ENCODE measurements at places on chromosomes 5 and 9.

GRCh38 chr5:137207023-137207760 lies 291.9 kb downstream of the SPOCK1 start:
- DNase-seq, result no peak

DNA sequence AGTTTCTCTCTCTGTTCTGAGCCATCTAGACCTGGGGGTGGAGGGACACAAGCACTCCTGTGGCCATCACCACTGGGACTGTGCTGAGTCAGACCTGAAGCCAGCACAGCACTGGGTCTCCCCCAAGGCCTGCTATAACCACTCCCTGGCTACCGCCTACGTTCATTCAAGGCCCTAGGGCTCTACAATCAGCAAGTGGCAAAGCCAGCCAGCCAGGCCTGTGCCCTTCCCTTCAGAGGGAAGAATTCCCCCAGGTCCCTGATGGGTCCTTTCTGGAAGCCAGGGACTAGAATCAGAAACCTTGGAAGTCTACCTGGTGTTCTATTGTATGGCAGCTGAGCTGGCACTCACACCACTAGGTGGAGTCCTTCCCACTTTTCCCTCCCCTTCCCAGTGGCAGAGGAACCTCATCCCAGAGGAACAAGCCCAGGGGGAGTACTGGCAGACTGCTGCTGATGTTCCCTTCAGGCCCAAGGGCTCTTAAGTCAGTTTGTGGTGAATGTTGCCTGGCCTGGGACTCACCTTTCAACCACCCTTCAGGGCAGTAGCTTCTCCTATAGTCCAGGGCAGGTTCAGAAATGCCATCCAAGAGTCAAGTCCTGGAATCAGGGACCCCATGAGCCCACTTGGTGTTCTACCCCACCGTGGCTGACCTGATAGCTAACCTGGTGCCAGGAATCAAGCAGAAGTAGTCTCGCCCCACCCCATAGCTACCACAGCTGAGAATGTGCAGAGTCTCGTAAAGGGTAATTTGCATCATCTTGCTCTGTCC lies 20.0 kb downstream of the JMY start:
- no peak for DNase-seq

- no peak for DNase-seq
Measured at GRCh38 chr5:176922817-176923216, 23.7 kb upstream of the HK3 start.

DNA sequence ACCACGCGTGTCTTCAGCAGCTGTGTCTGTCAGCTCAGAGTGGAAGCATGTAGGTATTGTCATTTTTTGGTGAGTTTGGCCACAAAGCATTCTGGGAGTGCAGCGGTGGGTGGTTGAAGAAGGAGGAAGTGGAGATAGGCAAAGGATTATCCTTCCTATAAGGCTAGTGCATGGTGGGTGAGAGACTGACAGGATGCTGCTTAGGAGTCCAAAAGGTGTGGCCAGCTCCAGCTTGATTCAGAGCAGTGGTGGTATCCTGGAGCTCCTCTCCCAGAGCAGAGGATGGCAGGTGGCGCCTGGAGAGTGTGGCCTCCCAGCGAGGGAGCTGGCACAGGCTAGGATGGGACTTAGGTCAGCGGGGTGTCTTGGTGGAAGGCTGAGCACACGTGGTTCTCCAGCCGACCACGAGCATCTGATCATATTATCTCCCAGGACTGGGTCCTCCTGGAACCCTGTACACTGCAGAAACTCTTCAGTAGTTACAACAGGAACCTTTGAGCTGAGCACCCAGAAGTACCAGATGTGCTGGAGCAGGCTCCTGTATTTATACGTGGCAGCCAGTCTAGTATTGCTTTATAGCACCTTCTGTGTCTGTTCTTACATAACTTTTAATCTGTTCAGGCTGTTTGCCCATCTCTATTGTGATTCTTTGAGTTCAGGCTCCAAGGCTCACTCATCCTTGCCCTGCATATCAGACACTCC lies 29.6 kb downstream of the MAML1 start:
- peak; percentile 13 for DNase-seq

DNA sequence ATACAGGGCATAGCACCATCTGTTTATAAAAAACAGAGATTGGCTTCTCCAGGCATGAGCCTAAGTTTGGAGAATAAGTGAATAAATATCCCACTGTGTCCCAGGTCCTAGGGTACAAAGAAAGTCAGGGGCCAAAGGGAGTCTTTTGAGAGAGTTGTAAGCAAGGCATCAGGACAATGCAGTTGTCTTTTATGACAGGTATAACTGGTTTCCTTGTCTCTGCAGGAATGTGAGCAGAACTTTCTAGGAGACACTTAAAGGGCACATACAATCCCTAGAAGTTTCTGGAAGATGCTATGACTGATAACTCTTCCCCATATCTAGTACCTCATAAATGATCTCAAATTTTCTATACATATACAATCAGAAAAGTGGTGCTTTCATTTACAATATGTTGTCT lies 245.6 kb upstream of the RGMB start:
- no peak for DNase-seq

All from GDM1 (cell line).